Hematopoietic multipotent progenitor cell treated with erythropoietin and hydrocortisone succinate and interleukin-3 and kit ligand, for 8 days (in vitro differentiated cells): ENCODE measurements at places on chromosomes 2 and 18.
A peak's percentile ranks its signal among the peaks of the same experiment; 100 is the strongest.

GRCh38 chr18:10791169-10791831, 265.5 kb downstream of the NAPG start:
- no peak for DNase-seq

GRCh38 chr2:101859604-101860003, 132.2 kb upstream of the IL1R2 start:
- no peak for DNase-seq

DNA sequence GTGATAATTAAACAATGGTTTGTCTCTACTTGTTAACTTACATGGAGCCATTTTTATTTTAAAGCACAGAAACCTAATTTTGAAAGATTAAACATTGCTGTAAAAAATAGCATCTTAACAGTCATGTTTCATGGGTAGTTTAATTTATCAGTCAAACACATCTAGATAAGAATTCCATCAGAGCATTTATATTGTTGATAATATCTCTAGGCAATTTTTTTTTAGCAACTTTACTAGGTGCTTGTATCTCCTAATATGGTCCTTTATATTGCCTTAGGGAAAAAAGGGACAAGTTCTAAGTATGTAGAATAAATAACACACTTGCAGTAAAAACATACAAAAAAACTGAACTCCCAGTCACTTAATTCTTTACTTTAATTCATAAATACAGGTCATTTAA, 863 bp downstream of the CSRNP3 start:
- DNase-seq: no peak

DNA sequence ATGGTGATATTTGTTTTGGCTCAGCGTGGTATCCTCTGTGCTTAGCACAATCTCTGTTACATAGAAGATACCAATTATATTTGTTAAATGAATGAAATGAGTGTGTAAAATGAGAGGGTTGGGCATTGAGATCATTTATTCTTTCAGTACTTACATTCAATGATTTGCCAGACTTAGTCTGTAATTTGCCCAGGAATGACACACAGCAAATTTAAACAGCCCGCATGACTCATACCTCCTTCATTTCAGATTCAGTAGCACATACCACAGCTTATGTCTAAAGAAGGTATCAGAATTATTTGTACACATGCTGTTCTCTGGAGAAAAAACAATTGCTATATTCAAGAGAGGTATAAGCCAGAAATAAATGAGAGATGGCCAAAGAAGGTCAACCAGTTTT, 37.0 kb downstream of the KLHL14 start:
- DNase-seq: no peak

- peak; percentile 67 for DNase-seq
Observed at GRCh38 chr2:70089220-70089982, 2.1 kb downstream of the PCBP1 start.

DNA sequence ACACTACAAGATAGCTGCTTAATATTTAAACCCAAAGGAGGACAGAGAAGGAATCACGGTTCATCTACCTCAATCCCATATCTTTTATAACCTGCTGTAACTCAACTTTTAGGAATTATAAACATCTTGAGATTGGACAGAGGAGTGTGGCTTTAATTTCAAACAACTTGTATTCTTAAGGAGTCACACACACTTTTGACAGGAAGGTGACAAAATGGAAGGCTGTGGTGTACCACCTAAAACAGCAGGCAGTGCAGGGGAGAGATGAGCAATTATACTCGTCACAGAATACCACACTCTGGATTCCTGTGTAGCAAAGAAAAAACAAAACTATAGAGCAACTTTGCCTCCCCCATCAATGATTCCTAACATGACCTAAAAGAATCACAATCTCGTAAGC, 194.8 kb downstream of the ZEB2 start:
- no peak for DNase-seq

GRCh38 chr18:46468426-46469180, 188.4 kb downstream of the LOXHD1 start:
- no peak for DNase-seq

GRCh38 chr2:17822445-17823117, 6.3 kb downstream of the MSGN1 start:
- no peak for DNase-seq

GRCh38 chr2:54955358-54956110, 94.7 kb downstream of the RTN4 start:
- peak; percentile 87 for DNase-seq

GRCh38 chr2:200129721-200130462, 174.5 kb downstream of the MAIP1 start:
- DNase-seq: no peak

GRCh38 chr2:165420231-165420630, 49.3 kb upstream of the CSRNP3 start:
- DNase-seq: no peak

DNA sequence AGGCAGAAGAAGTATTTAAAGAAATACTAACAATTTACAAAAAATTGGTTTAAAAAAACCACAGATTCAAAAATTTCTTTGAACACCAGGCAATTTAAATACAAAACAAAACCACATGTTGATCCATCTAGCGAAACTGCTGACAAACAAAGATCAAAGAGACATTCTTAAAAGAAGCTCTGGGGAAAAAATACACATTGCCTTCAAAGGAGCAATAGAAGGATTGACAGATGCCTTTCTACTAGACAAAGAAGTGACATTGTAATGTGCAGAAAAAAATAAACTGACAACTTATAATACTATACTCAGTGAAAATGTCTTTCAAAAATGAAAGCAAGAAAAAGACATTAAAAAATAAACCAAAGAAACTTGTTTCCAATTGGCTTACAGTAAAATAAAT, 12.6 kb upstream of the EIF2AK3 start:
- no peak for DNase-seq

DNA sequence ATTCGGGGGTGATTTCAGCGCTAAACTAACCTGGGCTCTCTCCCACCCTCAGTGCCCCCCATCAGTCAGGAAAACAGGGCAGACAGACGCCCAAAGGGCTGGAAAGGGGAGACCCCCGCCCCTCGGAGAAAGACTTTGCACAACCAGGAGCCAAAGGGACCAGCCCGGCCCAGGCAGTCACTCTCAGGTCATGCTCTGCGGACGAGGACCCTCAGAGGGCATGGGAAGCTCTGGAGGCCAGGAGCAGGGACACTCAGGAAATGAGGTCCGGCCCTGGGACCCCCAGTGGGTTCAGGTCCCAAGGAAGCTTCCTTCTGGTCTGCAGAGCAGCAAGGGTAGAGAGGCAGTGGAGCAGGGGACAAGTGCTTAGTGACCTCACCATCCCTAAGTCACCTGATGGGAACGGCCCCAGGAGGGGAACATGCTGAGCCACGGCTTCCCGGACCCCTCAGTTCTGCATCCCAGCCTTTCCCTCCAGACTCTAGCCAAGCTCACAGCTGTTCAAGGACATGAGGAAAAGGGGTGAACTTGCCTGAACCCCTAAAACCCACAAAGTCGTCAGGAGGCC, 88.0 kb upstream of the GPC1 start:
- no peak for DNase-seq

- no peak for DNase-seq
Observed at GRCh38 chr2:15674637-15675455, 83.2 kb downstream of the DDX1 start.

- no peak for DNase-seq
Observed at GRCh38 chr2:196219671-196220070, 48.3 kb upstream of the STK17B start.

DNA sequence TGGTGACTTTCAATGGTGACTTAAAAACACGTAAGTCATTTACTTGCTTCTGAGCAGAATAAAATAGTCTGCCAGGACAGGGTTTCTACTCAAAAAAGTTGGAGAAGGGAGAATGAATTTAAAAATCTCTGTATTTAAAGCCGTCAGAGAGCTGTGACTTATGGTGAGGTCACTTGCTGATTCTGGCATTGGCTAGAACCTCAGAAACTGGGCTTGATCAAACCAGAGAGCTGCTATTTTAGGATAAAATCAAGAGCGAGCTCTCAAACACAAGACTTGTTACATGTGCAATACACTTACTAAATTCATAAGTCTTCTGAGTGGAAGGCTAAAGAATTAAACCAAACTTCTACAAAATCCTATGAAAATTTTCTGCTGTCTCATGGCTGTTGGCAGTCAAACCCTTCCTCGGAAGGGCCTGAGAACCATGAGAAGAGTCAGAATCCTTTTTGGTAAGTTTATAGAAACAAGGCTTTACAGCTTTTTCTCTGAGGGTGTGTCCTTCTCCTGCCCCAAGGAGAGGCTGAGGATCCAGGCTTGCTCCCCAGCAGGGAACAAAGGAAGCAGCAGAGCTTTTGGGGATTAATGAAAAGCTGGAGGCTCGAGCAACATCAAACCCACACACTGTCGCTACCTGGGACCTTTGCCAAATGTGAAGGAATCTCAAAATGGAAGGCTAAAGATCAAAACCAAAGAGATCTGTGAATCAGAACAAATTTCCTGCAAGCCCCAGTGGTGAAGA, 816.4 kb downstream of the SOCS6 start:
- DNase-seq: no peak

GRCh38 chr2:234998404-234999211, 46.8 kb downstream of the SH3BP4 start:
- DNase-seq: no peak

- no peak for DNase-seq
Observed at GRCh38 chr2:202193881-202194353, 44.5 kb downstream of the SUMO1 start.

DNA sequence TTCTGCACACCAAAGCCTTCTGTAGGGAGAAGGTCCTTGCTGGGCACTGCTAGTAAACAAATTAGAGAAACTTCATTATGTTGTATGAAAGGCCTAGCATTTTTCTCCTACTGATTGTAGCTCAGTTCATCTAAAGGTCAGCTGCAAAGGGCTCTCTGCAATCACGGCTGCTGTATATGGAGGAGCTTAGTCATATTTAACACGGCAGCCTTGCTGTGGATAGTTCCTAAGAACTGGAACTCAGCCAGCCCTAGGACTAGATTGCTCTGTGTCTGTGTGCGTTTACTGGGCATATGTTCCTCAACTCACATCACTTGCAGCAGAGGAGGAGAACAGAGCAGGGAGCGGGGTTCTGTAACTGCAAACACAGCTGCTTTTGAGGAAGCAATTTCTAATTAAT, 1103.9 kb upstream of the KLHL29 start:
- DNase-seq: no peak

DNA sequence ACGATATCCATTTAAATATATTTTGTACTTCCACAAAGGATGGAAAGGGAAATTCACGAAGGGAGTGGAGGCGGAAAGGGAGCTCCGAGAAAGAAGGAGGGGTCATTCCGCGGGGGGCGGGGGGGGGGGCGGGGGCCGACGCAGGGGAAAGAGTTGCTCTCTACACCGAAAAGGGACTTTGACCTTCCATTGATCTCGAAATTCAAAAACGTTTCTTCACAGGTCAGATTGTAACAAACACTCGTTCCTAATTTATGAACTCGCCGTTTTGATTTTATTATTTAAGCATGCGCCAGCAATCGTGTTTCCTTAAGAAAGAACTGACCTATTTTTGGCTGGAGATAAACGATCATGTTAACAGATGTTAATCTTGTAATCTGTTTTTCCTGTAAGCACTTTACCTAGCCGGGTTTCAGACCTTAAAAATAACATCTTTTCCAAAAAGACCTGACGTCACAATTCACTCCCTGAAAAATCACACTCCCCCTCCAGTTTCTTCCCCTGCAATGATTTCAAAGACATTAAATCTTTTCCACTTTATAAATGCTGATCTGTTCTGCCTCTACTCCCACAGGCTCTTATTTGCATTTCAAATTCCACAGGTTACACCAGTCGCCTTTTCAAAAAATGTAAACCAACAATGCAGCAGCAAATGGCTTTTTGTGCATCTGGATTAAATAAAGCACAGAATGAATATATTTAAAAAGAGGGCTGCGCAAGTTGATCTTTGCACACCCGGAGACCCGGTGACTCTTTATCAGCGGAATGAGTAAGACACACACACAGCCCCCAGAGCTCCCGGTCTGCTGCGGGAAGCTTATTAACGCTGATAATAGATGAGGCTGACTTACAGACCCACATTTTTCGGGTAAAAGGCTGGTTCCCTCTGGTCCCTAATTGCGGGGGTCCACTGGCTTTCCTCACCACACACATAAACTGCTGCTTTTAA, 1.6 kb downstream of the ZNF516 start:
- peak; percentile 90 for DNase-seq

DNA sequence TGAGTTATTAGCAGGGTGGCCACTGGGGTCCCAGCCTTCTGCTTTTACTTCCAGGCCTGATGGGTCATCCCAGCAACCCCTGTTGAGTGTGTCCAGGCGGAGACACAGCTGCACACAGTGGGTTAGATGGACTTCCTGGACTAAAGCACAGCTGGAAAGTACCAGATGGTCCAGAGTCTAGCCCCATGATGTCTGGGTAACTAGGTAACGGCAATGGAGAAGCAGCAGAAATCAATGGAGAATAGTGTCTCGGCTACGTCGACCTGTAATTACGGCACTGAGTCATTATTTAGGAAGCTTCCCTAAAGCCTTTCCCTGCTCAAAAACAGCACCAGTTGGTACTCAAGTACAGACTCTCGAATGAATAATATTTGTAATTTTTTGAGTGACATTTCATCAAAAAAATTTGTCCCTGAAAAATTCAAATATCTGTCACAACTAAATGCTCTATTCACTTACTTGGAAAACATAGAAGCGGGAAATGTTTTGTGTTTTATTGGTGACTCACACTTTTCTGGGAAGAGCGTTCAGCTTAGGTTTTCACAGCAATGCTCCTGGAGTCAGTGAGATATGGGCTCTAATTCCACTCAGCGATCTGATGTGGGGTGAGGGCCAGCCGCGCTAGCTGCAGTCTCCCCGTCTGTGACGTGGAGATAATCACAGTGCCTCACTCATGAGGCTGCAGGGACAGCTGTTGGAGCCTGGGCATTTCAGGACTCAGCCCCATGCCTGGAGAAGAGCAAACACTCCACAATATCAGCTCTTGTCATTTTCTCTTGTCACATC, 16.2 kb upstream of the ARL4C start:
- DNase-seq: peak; percentile 10

DNA sequence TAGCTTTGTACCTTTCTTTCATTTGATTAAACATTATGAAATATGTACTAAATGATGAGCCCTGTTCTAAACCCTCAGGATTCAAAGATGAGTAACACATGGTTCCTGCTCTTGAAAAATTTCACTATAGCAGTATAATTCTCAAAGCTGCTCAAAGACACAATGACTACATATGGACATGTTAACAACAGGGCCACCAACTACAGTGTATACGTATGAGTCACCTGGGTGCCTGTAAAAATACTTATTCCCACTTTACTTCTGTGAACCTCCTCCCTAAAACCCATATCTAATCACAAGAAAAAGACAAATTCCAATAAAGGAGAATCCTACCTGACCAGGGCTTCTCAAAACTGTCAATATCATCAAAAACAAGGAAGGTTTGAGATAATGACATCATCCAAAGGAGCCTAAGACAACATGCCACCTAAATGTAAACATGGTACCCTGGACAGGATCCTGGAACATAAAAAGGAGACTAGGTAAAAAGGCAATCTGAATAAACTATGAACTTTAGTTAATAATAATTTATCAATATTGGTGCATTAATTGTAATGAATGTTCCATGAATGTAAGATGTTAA, 84.7 kb downstream of the FAM161A start:
- DNase-seq: no peak

DNA sequence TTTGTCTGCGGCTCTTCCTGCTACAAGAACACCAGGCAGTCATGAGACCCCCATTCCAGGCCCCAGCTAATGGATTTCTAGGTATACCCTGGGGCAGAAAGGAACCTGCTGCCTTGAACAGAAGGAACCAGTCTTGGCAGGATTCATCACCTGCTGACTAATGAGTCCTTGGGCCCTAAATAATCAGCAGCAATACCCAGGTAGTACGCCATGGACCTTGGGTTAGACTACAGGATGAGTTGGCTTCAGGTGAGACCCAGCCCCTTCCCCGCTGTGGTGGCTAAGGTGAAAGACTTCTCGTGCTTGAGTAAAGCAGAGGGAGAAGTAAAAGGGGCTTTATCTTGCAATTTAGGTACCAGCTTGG, 105.0 kb downstream of the SPIRE1 start:
- DNase-seq: no peak
